Stimulated activated CD8-positive, alpha-beta memory T cell treated with anti-CD3 and anti-CD28 coated beads, Interleukin-7, amount 100 ng/mL, for 24 hours (primary cell): ENCODE measurements at places on chromosomes 7 and 10.

DNA sequence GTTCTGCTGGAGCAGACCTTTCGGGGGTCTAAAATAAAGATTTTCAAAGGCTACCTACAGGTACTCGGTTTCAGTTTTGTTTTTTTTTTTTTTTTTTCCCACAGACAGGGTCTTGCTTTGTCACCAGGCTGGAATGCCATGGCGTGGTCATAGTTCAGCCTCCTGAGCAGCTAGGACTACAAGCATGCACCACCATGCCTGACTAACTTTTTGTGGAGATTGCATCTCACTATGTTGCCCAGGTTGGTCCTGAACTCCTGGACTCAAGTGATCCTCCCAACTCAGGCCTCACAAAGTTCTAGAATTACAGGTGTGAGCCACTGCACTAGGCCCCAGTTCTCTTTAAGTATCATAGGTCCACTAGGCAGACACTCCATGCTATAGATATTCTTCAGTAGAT, 34.5 kb downstream of the BAMBI start:
- DNase-seq = no peak

- DNase-seq = no peak
Measured at GRCh38 chr7:142494021-142494420, 236.2 kb upstream of the PRSS58 start.

GRCh38 chr7:45402480-45403218, 171.5 kb upstream of the ADCY1 start:
- no peak for DNase-seq

- no peak for DNase-seq
Measured at GRCh38 chr7:78115876-78116275, 317.3 kb downstream of the PHTF2 start.

DNA sequence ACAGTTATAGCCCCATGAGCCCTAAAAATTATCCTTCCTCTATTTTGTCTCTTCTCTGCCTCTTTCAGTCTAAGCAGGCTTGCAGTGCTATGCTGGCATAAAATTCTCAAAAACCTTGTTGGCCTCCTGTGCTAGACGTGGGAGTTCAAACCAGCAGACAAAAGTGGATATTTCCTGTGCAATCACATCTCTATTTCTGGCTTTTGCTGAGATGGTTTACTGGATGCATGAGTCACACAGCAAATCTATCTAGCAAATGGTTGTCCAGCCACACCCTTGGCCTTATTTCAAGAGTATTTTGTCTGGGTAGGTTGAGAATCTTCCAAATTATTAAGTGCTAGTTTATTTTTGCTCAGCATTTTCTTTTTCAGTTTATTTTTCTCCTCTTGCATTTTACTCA, 370.8 kb downstream of the CDC14C start:
- DNase-seq = no peak

- DNase-seq = no peak
Measured at GRCh38 chr7:129778770-129779601, 167.5 kb downstream of the NRF1 start.

DNA sequence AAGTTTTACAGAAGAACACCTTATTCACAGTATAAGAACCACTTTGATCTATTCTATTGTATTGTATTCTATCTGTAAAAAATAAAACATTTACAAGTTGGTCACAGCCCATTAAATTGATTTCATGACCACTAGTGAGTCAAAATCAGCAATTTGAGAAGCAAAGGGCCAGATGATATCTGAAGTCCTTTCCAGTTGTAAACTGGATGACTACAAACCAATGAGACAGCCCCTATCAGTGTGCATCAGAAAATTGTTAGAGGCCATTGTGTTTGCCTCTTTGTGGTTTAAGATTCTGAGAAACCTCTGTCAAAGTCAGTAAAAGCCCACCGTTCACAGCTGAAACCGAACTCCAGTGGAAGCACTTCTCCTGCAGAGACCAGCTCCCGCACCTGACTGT, 54.8 kb downstream of the TBXAS1 start:
- no peak for DNase-seq

DNA sequence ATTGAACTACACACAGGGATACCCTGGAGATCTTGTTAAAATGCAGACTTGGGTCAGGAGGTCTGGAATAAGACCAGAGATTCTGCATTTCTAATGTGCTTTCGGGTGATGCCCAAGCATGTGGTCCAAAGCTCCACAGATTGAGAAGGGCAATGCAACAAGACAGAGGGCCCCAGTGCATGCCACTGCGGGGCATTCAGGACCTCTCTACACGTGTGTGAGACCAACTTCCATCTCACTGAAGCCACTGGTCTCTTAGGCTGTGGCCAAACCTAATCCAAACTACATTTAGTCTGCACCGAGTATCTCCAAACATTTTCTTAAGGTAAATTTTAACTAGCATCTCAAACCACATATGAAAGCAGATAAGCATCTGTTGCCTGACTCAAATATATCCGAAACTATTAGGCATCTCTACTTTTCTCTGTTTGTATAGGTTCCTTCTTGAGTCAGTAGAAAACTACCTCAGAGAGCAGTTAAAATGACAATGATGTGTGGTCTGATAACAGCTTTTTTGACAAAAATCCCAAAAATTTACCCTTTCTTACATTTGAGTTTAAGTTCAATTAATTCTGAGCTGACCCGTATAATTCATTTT, 107.5 kb downstream of the ELMO1 start:
- no peak for DNase-seq

DNA sequence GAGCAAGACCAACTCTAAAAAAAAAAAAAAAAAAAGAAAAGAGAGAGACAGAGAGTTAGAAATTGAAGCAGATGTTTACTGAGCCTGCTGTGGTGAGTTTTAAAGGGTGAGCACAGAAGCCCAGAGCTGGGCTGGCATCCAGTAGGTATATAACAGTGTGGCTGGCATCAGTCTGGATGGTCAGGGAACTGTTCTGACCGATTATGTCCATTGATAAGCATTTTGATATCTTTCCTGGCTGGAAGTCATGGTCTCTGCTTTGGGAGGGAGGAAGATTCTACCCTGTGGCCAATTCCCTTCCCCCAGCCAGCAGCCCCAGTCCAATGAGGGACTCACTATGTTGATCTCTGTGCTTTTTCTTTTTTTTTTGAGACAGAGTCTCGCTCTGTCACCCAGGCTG, 65.2 kb upstream of the PODXL start:
- DNase-seq = no peak

DNA sequence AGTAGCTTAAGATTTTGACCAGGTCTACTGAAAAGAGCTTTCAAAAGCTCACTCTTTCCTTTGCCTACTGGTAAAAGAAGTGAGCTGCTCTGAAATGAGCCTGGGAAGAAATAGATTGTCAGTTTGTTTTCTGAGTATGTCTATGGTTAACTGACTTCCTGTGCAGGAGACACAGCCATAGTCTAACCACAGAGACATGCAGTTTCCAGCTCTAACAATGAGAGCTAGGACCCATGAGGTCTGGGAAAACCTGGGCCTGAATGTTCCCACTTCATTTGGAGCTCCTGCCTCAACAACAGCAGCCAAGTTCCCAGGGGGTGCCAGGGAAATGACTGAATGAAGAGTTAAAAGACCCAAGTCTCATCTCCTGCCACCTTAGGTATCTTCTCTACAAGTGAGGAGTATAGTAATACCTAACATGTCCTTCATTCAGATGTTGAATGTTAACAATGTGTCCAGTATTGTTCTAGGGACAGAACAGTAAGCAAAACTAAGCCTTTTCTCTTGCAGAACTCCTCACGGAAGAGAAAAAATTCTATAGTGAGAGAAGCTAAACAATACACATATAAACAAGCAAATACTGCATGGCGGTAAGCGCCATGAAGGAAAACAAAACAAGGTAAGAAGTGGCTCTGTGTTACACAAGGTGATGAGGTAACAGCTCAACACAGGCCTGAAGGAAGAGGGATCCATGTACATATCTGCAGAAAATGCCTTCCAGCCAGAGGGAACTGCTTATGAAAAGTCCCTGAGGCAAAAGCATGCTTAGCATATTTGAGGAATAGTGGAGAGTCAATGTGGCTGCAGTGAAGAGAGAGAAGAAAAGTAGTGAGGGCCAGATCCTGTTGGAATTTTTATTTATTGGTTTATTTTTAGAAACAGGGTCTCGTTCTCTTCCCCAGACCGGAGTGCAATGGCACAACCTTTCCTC, 26.4 kb upstream of the ANKRD1 start:
- no peak for DNase-seq

- DNase-seq = no peak
Measured at GRCh38 chr7:102271158-102271798, 15.4 kb upstream of the SH2B2 start.

- no peak for DNase-seq
Measured at GRCh38 chr7:87797798-87798403, 78.3 kb downstream of the SLC25A40 start.

GRCh38 chr10:77068969-77069368, 568.6 kb downstream of the KCNMA1 start:
- no peak for DNase-seq

GRCh38 chr10:969473-970150, 18.6 kb upstream of the GTPBP4 start:
- DNase-seq = no peak

GRCh38 chr10:8556321-8556720, 501.8 kb downstream of the GATA3 start:
- DNase-seq = no peak

GRCh38 chr10:61153771-61154170, 209.8 kb upstream of the RHOBTB1 start:
- no peak for DNase-seq

DNA sequence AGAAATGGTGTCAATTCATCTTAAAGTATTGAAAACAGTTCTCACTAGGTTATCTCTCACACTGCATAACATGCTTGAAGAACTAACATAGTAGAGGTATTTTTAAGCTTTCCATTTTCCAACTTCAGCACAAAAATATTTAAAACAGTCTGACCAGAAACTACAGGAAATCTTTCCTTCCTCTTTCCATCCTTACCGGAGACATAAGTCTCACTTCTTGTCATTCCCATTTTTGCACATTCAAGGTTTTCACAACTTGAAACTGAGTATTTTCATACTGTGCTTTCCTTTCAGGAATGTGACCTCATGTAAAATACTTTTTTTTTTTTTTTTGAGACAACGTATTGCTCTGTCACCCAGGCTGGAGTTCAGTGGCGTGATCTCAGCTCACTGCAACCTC, 45.2 kb downstream of the ARHGAP12 start:
- no peak for DNase-seq

GRCh38 chr10:46556515-46557318, at the start of gene GPRIN2:
Gene GPRIN2 (minus strand): TSS chr10:46556658. CDS start chr10:46550736, 5,922 bp downstream.
- no peak for DNase-seq

DNA sequence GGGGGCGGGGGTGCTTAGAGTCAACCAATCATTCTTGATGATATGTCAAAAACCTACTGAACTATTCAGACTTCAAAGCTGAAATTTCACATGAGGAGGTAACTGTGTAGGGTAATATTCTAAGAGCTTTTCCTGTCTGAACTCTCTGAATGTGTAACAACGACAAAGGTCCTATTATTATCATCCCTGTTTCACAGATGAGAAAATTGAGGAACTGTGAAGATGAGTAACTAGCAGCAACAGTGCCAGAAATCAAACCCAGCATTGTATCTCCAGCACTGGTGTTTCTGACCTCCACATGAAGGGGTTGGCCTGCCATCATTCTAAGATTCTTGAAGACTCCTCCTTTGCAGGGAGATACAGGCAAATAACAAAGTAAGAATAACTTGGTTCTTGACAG, 294.7 kb upstream of the AOAH start:
- DNase-seq = no peak

GRCh38 chr10:79159785-79160184, 91.0 kb downstream of the ZMIZ1 start:
- DNase-seq = no peak

GRCh38 chr10:68082872-68083271, 7.8 kb upstream of the HERC4 start:
- DNase-seq = no peak

GRCh38 chr7:70217571-70217970, 619.3 kb downstream of the AUTS2 start:
- DNase-seq = no peak

- DNase-seq = no peak
Measured at GRCh38 chr10:21512573-21513404, 12.7 kb downstream of the SKIDA1 start.

DNA sequence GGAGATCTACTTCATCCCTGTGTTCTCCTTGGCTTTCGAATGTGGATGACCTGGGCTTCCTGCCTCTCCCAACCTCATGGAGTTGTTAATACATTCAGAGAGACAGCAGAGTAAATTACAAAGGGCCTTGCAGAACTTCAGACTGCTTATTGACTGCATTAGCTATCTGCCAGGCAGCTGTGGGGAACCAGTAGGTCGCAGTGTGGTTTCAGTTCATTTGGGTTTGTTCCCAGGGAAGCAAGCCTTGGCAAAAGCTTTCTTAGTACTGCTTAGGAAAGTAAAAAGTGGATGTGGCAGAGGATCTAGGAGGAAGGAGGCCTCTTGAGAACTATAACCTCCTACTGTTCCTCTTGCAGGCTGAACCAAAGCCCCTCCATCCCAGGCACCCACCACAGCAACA, 9.2 kb downstream of the NPFFR1 start:
- no peak for DNase-seq

- no peak for DNase-seq
Measured at GRCh38 chr10:63935705-63936104, 414.5 kb downstream of the REEP3 start.

DNA sequence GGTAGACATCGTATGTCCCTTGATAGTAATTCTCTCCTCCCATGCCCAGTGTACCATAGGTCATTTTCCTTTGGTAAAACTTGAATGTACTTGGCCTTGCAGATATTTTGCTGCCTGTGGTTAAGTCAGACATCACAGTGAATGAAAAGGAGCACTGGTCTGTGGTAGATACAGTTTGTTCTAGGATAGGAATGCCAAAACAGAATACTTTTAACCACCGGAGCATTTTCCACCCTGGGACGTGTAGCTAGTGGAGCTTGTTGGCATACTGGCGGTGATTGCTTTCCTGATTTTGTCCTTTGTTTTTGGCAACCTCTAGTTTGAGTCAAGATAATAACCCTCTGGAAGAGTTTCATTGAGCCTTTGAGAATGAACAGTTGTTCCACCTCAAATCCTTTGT, 92.0 kb upstream of the BMPER start:
- DNase-seq = no peak

DNA sequence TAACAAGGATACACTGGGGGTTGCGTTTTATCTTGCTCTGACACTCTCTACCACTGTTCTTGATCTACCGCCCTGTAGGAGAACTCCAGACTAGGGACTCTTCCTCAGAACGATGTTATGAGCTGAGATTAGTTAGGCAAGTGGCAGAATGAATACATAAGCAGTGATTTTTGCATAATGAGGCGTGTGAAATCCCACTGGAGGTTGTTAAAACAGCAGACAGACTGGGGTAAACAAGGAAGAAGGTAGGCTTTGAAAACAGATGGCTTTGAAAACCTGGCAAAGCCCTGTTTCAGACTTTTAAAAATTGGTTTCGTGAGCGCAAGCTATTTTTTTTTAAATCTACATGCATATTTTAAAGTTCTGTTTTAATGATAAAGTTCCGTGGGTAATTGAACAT, 785.2 kb downstream of the TYW1 start:
- no peak for DNase-seq

GRCh38 chr7:36338256-36338655, 51.4 kb upstream of the ANLN start:
- no peak for DNase-seq

- DNase-seq = no peak
Measured at GRCh38 chr10:26225322-26225721, 8.7 kb downstream of the GAD2 start.

GRCh38 chr10:97024168-97025073, 161.3 kb downstream of the SLIT1 start:
- no peak for DNase-seq

GRCh38 chr7:127600885-127601284, 7.3 kb downstream of the FSCN3 start:
- no peak for DNase-seq
